ENCODE measurements at places on chromosomes 12 and 14.
A peak's percentile ranks its signal among the peaks of the same experiment; 100 is the strongest.

DNA sequence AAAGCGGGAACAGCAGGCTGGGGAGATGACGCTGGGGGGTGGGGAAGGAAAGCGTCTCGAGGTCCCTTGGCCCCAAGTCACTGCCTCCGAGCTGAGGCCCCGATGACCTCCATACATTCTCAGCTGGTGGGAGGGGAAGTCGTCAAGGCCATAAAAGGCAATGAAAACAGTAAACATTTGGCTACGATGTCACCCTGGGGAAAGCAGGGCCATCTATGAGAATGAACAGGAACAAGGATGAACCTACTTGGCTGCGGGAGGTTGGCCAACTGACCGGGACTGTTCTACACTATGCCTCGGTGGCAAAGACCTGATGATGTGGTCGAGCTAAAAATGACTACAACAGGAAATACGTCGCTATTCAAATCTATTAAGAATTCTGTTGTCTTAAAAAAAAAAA, 19.5 kb downstream of the PRKAB1 start:
- no peak for DNase-seq

DNA sequence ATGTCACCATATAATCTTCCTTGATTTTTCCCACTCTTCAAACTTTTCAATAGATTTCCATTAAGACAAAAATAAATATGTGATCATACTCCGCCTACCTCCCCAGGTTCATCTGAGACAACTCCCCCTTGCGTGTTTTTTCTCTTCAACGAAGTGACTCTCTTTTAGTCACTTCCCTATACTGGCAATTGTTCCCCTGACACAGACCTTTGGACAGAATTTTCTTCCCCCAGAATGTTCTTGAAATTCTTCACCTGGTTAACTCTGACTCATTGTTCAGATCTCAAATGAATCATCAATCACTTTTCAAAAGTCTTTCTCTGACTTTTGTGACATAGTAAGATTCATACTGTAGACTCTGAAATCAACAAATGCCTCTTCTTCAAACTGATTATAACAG, 727.3 kb upstream of the LMO3 start:
- DNase-seq: no peak

- DNase-seq: peak; percentile 34
Observed at GRCh38 chr12:6635856-6636531, at the start of gene LPAR5. Gene LPAR5 (minus strand): TSS chr12:6635959. CDS start chr12:6621248, 14,711 bp downstream.

- no peak for DNase-seq
Observed at GRCh38 chr14:96168581-96168980, 36.1 kb upstream of the BDKRB2 start.

- no peak for DNase-seq
Observed at GRCh38 chr14:61602733-61603077, 92.6 kb upstream of the HIF1A start.

- no peak for DNase-seq
Observed at GRCh38 chr12:71755146-71755892, 656 bp downstream of the RAB21 start.

GRCh38 chr12:100716945-100717732, 77.4 kb upstream of the ANO4 start:
- DNase-seq: no peak

- peak; percentile 1 for DNase-seq
Observed at GRCh38 chr14:49173765-49174373, 412.3 kb downstream of the RPS29 start.

DNA sequence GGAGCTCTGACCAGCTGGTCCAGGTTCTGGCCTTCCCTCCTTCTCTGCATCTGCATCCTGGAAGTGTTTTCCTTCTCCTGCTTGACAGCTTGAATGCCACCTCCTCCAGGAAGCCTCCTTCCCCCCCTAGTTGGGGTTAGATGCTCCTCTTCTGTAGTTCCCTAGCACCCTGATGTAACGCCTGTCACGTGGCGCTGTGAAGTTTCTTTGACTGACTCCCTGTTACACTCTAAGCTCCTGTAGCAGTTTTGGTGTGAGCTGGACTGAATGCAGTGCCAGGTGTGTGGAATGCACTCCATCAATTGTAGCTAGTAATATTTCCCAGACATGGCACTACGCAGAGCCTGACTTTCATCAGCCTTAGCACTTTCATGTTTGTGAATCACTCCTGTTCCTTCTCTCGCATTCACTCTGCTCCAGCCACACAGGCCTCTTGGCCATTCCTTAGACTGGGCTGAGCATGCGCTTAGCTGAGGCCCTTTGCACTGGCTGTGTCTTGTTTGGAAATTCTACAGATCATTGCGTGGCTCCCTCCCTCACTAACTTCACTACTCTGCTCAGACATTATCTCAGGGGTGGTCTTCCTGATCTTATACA, 2.1 kb upstream of the FAIM2 start:
- no peak for DNase-seq

GRCh38 chr14:90756755-90757345, 59.4 kb downstream of the TTC7B start:
- peak; percentile 18 for DNase-seq

DNA sequence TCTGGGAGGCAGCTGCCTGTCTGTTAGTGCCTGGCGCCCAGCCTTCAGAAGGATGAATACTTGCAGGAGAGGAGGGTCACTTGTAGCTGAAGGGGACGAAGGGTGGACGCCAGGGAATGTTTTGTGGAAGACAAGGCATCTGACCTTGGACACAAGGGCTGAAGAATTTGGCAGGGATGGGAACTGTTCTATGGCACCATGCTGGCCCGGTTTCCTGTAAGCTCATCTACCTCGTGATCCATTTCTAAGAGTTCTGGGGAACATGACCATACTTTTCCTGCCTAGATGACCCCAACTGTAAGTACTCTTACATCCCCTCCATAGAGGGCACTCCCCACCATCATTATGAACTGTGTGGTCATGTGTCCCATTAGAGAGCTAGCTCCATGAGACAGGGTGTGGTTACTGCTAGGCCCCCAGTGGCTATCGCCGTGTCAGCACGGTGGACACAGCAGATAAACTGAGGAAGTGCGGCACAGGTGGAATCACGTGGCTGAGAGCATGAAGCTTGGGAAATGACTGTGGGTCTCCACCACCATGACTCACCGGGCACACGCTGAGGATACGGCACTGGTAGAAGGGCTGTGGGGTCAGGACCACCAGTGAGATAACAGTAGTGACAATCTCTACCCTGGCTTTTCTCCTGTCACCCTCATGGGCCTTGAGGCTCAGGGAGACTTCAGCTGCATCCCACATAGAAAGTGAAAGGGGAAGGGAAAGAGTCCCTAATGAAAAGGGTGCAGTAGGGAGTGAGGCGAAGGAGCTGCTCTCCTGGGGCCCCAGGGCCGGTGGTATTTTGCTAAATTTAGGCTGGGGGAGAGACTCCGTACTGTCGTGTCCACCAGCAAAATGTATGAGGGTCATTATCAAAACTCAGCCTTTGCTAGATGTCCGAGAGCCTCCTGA, 252.6 kb downstream of the FOXN3 start:
- DNase-seq: no peak

GRCh38 chr14:100219126-100219785, 19.7 kb upstream of the YY1 start:
- no peak for DNase-seq

- no peak for DNase-seq
Observed at GRCh38 chr14:57918791-57919190, 52.9 kb upstream of the SLC35F4 start.

- no peak for DNase-seq
Observed at GRCh38 chr12:52230364-52231281, 2.4 kb upstream of the KRT7 start.
